ENCODE measurements at places on chromosomes 4 and X.
A peak's percentile ranks its signal among the peaks of the same experiment; 100 is the strongest.

GRCh38 chr4:48329193-48329592 is 12.1 kb upstream of the SLAIN2 start:
- no peak for DNase-seq
- H3K27me3 ChIP-seq, result no peaks in the 10 kb centered on the region
- H3K36me3 ChIP-seq, result no peaks in the 10 kb centered on the region
- no peak overlapping the region for H3K27ac ChIP-seq

GRCh38 chr4:3644849-3645627 is 112.8 kb upstream of the LRPAP1 start:
- H3K27ac ChIP-seq, result no peak overlapping the region
- H3K4me3 ChIP-seq, result no peak overlapping the region
- DNase-seq, result peak; percentile 85
- no peaks in the 10 kb centered on the region for H3K36me3 ChIP-seq

DNA sequence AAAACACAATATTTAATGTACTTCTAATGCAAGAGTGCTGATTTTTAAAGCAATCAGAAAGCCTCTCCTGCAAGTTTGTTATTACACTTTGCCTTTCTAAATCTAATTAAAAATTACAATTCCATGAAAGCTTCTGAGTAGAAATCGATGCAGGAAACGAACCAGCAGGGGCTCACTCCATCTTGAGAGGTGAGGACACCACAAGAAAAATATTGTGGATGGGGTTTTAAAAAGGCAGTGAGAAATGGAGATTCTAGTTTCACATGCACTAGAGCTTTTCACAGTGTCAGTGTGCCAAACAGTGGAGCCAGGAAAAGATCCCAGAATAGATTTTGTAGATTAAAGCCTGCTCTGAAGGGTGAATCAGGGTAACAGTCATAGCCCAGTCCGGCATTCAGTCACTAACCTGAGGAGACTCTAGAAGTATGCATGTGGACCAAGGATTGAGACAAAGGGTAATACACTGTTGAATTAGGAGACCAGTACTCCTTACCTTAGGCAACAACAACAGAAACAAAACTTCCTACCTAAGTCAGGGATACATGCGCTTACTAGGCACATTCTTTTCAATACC is 362.3 kb downstream of the NAF1 start:
- DNase-seq, result no peak
- no peak overlapping the region for H3K4me3 ChIP-seq
- H3K4me1 ChIP-seq, result no peaks in the 10 kb centered on the region
- H3K36me3 ChIP-seq, result no peaks in the 10 kb centered on the region
- H3K27me3 ChIP-seq, result no peaks in the 10 kb centered on the region

- no peaks in the 10 kb centered on the region for H3K36me3 ChIP-seq
- H3K27ac ChIP-seq, result no peak overlapping the region
- no peaks in the 10 kb centered on the region for H3K4me1 ChIP-seq
- no peaks in the 10 kb centered on the region for H3K27me3 ChIP-seq
- H3K4me3 ChIP-seq, result no peak overlapping the region
- DNase-seq, result no peak
Observed at GRCh38 chr4:78185117-78185516, 128.0 kb downstream of the FRAS1 start.

DNA sequence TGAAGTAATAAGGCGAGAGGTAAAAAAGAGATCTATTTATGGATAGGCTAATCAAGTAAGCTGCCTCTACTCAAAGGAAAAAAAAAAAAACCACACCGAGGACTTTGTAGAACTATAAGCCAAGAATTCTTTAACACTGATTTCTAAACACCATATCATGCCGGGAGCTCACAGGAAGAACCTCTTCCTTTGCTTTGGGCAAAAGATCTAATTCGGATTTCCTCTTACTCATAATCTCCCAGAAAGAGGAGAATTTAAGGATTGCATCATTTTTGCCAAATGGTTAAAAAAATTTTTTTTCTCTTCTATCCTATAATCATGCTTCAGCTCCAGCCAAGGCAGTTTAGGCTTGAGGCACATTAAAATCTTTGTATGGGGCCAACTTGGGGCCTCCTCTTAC is 95.5 kb downstream of the ZNF827 start:
- H3K36me3 ChIP-seq, result no peaks in the 10 kb centered on the region
- H3K27ac ChIP-seq, result no peak overlapping the region
- no peaks in the 10 kb centered on the region for H3K27me3 ChIP-seq
- H3K4me1 ChIP-seq, result peaks cover 2% of the 10 kb centered on the region
- no peak overlapping the region for H3K4me3 ChIP-seq
- DNase-seq, result no peak

DNA sequence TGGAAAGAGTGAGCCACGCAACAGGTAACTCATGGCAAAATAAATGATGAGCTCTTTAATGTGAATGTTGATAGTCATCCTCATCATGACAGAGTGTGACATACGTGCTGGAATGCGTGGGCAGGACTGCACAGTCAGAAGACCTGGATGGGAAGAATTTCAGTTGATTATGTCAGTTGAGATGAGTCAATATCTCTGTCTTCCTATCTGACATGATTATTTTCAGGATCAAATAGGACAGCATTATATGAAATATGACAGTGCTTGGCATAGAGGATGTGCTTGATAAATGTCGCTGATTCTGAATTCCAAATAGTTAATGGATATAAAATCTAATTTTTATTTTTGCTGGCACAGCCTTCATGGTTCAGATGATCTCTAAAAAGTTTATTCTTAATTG is 95.1 kb downstream of the IL15 start:
- H3K4me1 ChIP-seq, result no peaks in the 10 kb centered on the region
- H3K4me3 ChIP-seq, result no peak overlapping the region
- H3K27ac ChIP-seq, result no peak overlapping the region
- peaks cover 7% of the 10 kb centered on the region for H3K36me3 ChIP-seq
- no peaks in the 10 kb centered on the region for H3K27me3 ChIP-seq
- no peak for DNase-seq

GRCh38 chr4:75494563-75494962 is 19.6 kb downstream of the RCHY1 start:
- no peaks in the 10 kb centered on the region for H3K36me3 ChIP-seq
- DNase-seq, result no peak
- H3K27ac ChIP-seq, result no peak overlapping the region
- no peak overlapping the region for H3K4me3 ChIP-seq
- no peaks in the 10 kb centered on the region for H3K27me3 ChIP-seq

GRCh38 chrX:36214924-36215323 is 295.4 kb downstream of the CFAP47 start:
- H3K27ac ChIP-seq, result no peak overlapping the region
- H3K4me3 ChIP-seq, result no peak overlapping the region
- DNase-seq, result no peak
- H3K27me3 ChIP-seq, result no peaks in the 10 kb centered on the region
- H3K4me1 ChIP-seq, result no peaks in the 10 kb centered on the region
- no peaks in the 10 kb centered on the region for H3K36me3 ChIP-seq

- no peaks in the 10 kb centered on the region for H3K36me3 ChIP-seq
- no peak overlapping the region for H3K4me3 ChIP-seq
- no peaks in the 10 kb centered on the region for H3K27me3 ChIP-seq
- no peak overlapping the region for H3K27ac ChIP-seq
Observed at GRCh38 chr4:94285666-94286065, 57.0 kb downstream of the HPGDS start.

- DNase-seq, result no peak
- H3K27ac ChIP-seq, result no peak overlapping the region
- H3K4me1 ChIP-seq, result peaks cover 9% of the 10 kb centered on the region
- no peak overlapping the region for H3K4me3 ChIP-seq
- no peaks in the 10 kb centered on the region for H3K36me3 ChIP-seq
Observed at GRCh38 chr4:147787204-147787603, 55.3 kb downstream of the ARHGAP10 start.

GRCh38 chr4:144703494-144703893 is 57.5 kb downstream of the HHIP start:
- no peaks in the 10 kb centered on the region for H3K4me1 ChIP-seq
- H3K36me3 ChIP-seq, result no peaks in the 10 kb centered on the region
- no peaks in the 10 kb centered on the region for H3K27me3 ChIP-seq
- DNase-seq, result no peak
- no peak overlapping the region for H3K27ac ChIP-seq

All from aorta (tissue), 5 donors.